ENCODE measurements at places on chromosomes 11 and 22. TPM values are rescaled to one million over a fixed set of nuclear protein-coding genes. Genes with fewer than 3 reads are reported as not detected.
A peak's percentile ranks its signal among the peaks of the same experiment; 100 is the strongest.

The PANX2 gene
- total RNA-seq, result 3.5 TPM

The MMP13 gene
- not detected for total RNA-seq

- no peak for DNase-seq
These were observed 65.9 kb downstream of the BLID start for GRCh38 chr11:122050021-122050690.

GRCh38 chr11:76076749-76077148, 129.6 kb downstream of the WNT11 start:
- no peak for DNase-seq

- peak; percentile 76 for DNase-seq
These were observed 10.4 kb downstream of the PACSIN2 start for GRCh38 chr22:43004362-43005035.

- peak; percentile 76 for DNase-seq
These were observed at the start of gene PTPRJ for GRCh38 chr11:47980088-47980906. Gene PTPRJ, plus strand, starts transcription at chr11:47980559. Its CDS starts 354 bp downstream, at chr11:47980913.

The MAPK8IP2 gene
- total RNA-seq, result 0.21 TPM

Measured in natural killer cell treated with Interleukin-12 subunit alpha and Interleukin-12 subunit beta and Interleukin-15 and Interleukin-18, amount 100 ng/mL, for 72 hours (primary cell).